Hepatocyte (in vitro differentiated cells): ENCODE measurements at places on chromosomes 5 and 9. TPM values are rescaled to one million over a fixed set of nuclear protein-coding genes. Genes with fewer than 3 reads are reported as not detected.
A peak's percentile ranks its signal among the peaks of the same experiment; 100 is the strongest.

- H3K27me3 ChIP-seq: no peaks in the 10 kb centered on the region
- H3K4me3 ChIP-seq: no peak overlapping the region
- peak; percentile 54 for DNase-seq
- H3K4me1 ChIP-seq: peaks cover 15% of the 10 kb centered on the region
- H3K36me3 ChIP-seq: no peaks in the 10 kb centered on the region
- H3K27ac ChIP-seq: peak overlapping the region; percentile 60
These were observed 339.0 kb downstream of the NSG2 start for GRCh38 chr5:174384509-174384947.

PCDHB15 gene
- 2.0 and 2.6 TPM in 2 replicates for polyA plus RNA-seq

TMEM215 gene
- 0.62 TPM in 1 of 2 replicates, not detected in the other for polyA plus RNA-seq

- no peaks in the 10 kb centered on the region for H3K27me3 ChIP-seq
- H3K27ac ChIP-seq: no peak overlapping the region
- no peak overlapping the region for H3K4me3 ChIP-seq
- H3K4me1 ChIP-seq: no peaks in the 10 kb centered on the region
- DNase-seq: no peak
- no peaks in the 10 kb centered on the region for H3K36me3 ChIP-seq
These were observed 112.6 kb upstream of the ZNF608 start for GRCh38 chr5:124859027-124859426.

PTGDS gene
- polyA plus RNA-seq: 290 and 383 TPM in 2 replicates

DNA sequence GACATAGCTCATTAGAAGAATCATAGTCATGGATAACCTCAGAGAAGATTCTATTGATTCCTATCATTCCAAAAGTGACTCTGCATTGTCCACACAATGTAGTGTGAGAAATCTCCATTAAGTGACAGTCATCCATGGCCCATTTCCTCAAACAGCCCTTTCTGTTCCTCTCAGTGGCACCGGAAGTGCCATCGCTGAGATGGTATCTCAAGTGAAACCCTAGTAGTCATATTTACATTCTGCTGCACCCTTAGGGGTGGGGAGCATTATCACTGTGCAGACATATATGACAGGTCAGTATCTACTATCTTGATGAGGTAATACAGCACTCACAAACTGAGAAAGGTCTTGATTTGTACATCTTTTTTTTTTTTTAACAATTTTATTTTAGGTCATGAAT, 55.4 kb upstream of the MIER3 start:
- no peaks in the 10 kb centered on the region for H3K36me3 ChIP-seq
- no peak overlapping the region for H3K4me3 ChIP-seq
- H3K27me3 ChIP-seq: no peaks in the 10 kb centered on the region
- H3K4me1 ChIP-seq: no peaks in the 10 kb centered on the region
- no peak for DNase-seq

EXOC3 gene
- polyA plus RNA-seq: 36.1 and 45.3 TPM in 2 replicates

DNA sequence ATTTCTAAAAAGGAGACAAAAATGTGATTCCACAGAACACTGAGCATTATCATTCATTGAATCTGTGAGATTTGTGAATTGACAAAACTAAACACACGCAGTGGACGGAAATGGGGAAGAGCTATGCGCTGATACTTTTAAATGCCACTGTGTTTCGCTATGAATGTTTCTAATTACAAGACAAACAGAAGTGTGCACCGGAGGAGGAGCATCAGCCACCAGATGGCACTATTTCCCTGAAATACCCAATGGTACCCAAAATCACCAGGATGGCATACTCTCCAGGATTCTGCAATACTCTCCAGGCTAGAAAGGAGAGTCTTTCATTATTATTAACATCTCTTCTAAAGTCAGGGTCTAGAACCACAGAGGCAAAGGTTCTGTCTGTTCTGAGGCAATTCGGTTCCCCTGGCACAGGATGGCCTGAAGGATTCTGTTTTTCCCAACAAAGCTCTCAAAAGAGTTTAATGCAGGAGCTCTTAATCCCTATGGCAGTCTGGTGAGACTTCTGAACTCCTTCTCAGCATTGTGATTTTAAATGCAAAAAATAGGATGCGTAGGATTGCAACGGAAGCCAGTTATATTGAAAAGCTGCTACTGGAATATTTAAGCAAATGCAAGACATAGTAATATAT, 13.8 kb upstream of the PUM3 start:
- no peak overlapping the region for H3K27ac ChIP-seq
- no peaks in the 10 kb centered on the region for H3K36me3 ChIP-seq
- peaks cover 17% of the 10 kb centered on the region for H3K27me3 ChIP-seq
- H3K4me3 ChIP-seq: no peak overlapping the region
- no peaks in the 10 kb centered on the region for H3K4me1 ChIP-seq
- peak; percentile 86 for DNase-seq

LRRTM2 gene
- polyA plus RNA-seq: 0.22 and 0.39 TPM in 2 replicates

GRCh38 chr5:2700876-2701275, 50.6 kb downstream of the IRX2 start:
- H3K27ac ChIP-seq: no peak overlapping the region
- H3K4me3 ChIP-seq: no peak overlapping the region
- H3K27me3 ChIP-seq: no peaks in the 10 kb centered on the region
- no peaks in the 10 kb centered on the region for H3K36me3 ChIP-seq

PRUNE2 gene
- polyA plus RNA-seq: 0.46 and 3.4 TPM in 2 replicates

- no peak for DNase-seq
- peaks cover 17% of the 10 kb centered on the region for H3K4me1 ChIP-seq
- no peaks in the 10 kb centered on the region for H3K36me3 ChIP-seq
- no peak overlapping the region for H3K4me3 ChIP-seq
These were observed 10.2 kb upstream of the NKD2 start for GRCh38 chr5:998246-999031.

DNA sequence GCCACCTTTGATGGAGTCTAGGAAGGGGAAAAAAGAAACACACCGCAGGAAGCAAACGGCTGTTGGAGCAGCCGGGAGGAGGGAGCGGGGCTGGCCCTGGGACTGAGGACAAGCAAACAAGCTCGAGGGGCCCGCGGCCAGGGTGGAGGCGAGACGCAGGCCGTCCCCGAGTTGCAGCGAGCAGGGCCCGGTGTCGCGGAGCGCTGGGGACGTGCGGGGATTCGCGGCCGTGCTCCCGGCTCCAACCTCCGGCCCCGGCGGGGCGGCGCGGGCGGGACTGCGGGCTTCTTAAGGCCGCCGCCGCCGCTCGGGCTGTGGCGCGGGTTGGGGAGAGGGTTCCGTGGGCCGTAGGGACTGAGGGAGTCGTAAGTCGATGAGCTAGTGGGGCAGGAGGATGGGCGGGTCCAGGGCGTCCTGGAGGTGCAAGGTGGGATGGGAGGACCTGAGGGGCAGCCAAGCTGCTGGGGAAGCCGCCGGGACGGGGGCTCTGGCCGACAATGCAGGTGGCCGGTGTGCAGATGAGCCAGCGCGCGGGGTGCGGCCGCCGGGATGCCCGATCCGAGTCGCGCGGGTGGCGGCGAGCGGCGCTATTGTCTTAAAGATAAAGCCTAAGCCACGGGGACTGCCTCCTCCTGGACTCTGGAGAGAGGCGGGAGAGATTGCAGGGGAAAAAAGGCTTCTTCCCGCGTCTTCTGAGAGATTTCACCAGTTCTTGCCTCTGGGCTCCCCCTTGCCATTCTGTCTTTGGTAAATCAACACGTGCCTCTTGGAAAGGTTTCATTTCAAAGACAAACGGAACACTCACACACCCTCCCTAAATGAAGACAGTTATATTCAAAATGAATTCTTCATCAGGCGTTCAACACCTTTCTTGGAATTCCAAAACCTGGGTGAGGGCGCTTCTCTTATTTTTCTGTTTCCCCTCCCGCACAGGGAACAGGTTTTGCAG, 1.6 kb upstream of the HAPLN1 start:
- peak overlapping the region; percentile 84 for H3K4me3 ChIP-seq
- H3K36me3 ChIP-seq: no peaks in the 10 kb centered on the region

CKS2 gene
- 136 and 145 TPM in 2 replicates for polyA plus RNA-seq

GRCh38 chr5:153745778-153746395, 255.4 kb downstream of the GRIA1 start:
- H3K4me1 ChIP-seq: no peaks in the 10 kb centered on the region
- no peak overlapping the region for H3K4me3 ChIP-seq
- no peak for DNase-seq
- H3K27me3 ChIP-seq: no peaks in the 10 kb centered on the region

FOXD4 gene
- 0.11 and 0.24 TPM in 2 replicates for polyA plus RNA-seq

DNA sequence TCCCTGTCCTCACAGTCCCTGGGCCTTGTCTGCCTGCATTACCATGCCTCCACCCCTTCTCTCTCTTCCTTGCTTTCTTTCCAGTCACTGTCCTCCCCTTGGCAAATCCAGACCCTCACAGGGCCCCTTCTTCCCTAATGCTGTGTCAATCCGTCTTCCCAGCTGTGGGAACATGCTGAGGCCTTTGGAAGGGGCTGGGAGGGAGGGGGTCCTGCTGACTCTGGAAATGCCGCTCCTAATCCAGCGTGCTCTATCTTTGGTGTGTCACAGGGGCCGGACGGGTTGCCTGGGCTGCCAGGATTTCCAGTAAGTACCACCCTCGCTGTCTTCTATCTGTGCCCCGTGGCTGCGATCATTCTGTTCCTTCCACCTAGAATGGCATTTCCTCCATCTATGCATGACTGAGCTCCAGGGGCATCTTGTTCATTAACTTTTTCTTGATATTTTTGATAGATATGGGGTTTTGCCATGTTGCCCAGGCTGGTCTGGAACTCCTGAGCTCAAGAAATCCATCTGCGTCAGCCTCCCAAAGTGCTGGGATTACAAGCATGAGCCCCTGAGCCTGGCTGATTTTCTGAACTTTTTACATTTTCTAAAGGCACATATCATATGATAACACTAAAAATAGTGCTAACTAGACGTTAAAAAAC, 64.5 kb upstream of the TGFBR1 start:
- H3K36me3 ChIP-seq: no peaks in the 10 kb centered on the region
- peak overlapping the region; percentile 85 for H3K27ac ChIP-seq
- H3K4me3 ChIP-seq: no peak overlapping the region
- peak; percentile 46 for DNase-seq
- H3K4me1 ChIP-seq: peaks cover 22% of the 10 kb centered on the region

GRCh38 chr5:44747396-44747795, 61.4 kb upstream of the MRPS30 start:
- no peaks in the 10 kb centered on the region for H3K4me1 ChIP-seq
- no peak for DNase-seq
- H3K36me3 ChIP-seq: no peaks in the 10 kb centered on the region
- no peaks in the 10 kb centered on the region for H3K27me3 ChIP-seq

DNA sequence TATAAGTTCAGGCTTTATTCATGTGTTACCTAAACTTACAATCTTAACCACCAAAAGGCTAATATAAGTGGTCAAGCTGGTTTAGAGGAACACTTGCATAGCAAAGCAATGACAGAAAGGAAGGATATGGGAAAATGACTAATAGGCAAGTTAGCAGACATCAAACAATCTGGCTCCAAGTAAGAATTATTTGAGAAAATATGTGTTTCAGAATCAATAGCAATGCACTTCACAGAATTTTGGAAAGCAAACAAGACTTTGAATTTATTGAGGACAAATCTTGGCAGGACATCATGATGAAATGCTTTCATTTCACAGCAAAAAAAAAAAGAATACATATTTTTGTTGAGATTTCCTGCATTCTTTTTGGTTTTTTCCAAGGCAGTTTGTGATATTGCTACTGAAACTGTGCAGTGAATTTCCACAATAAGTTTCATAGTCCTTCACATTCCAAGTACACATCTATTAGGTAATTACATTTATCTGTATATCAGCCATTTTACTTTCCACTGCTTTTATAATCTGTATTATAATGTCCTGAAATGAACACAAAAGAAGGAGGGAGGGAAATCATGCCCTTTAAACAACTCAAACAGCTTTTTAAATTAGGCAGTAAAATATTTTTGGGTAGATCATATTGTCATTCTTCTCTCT, 417.9 kb downstream of the NR2F1-AS1 start:
- no peaks in the 10 kb centered on the region for H3K36me3 ChIP-seq
- no peak for DNase-seq
- H3K4me1 ChIP-seq: peaks cover 16% of the 10 kb centered on the region
- no peak overlapping the region for H3K27ac ChIP-seq

MAPK9 gene
- 17.5 and 17.8 TPM in 2 replicates for polyA plus RNA-seq

- no peak for DNase-seq
- no peaks in the 10 kb centered on the region for H3K36me3 ChIP-seq
- H3K27ac ChIP-seq: no peak overlapping the region
- no peaks in the 10 kb centered on the region for H3K4me1 ChIP-seq
- H3K4me3 ChIP-seq: no peak overlapping the region
These were observed 410.6 kb downstream of the RAB3C start for GRCh38 chr5:58993461-58993860.

SLC4A9 gene
- polyA plus RNA-seq: 0.53 and 1.1 TPM in 2 replicates

DNA sequence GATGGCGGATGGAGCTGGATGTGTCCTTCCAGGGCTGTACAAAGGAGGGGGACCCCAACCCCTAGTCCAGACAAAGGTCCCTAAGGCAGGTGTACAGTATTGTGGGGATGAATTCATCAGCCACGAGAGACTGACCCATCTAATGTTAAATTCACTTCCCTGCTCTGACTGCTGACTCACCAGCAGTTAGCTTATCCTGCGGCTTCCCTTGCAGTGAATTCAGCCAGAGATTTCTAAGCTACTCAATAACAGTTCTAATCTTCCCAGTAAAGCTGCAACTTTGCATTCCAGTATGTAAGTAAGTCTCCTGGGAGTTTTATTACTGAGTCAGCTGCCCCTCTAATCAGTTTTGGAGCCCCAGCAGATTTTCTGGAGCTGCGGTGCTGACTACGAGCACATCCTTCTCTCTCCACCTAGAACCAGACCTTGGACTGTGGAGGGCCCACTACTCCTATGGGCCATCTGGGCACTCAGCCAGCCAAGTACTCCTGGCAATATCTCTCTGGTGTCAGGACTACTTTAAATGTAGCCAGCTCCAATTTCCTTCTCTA, 16.1 kb downstream of the B4GALT1 start:
- H3K4me3 ChIP-seq: no peak overlapping the region
- H3K27ac ChIP-seq: peak overlapping the region; percentile 70
- DNase-seq: peak; percentile 80
- H3K27me3 ChIP-seq: no peaks in the 10 kb centered on the region

- H3K27me3 ChIP-seq: no peaks in the 10 kb centered on the region
- H3K4me3 ChIP-seq: no peak overlapping the region
- H3K27ac ChIP-seq: no peak overlapping the region
- H3K36me3 ChIP-seq: no peaks in the 10 kb centered on the region
- no peak for DNase-seq
- no peaks in the 10 kb centered on the region for H3K4me1 ChIP-seq
These were observed 1495.8 kb downstream of the EFNA5 start for GRCh38 chr5:106174903-106175302.

TRMT10B gene
- 4.1 and 4.8 TPM in 2 replicates for polyA plus RNA-seq

DNA sequence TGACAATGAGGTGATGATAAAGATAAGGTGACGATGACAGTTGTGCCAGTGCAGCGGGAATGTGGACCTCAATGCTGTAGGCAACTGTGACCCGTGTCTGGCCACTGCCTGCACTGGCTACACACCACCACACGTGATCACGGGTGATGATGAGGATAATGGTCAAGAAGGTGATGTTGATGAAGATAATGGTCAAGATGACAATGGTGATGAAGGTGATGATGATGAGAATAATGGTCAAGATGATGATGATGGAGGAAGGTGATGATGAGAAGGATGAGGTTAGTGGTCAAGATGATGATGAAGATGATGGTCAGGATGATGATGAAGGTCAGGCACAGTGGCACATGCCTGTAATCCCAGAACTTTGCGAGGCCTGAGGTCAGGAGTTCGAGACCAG, 30.7 kb upstream of the AIF1L start:
- H3K27me3 ChIP-seq: no peaks in the 10 kb centered on the region
- H3K36me3 ChIP-seq: no peaks in the 10 kb centered on the region
- no peak for DNase-seq
- H3K27ac ChIP-seq: no peak overlapping the region
- H3K4me1 ChIP-seq: no peaks in the 10 kb centered on the region

FBP2 gene
- polyA plus RNA-seq: 0.30 and 0.74 TPM in 2 replicates

- H3K4me3 ChIP-seq: no peak overlapping the region
- no peaks in the 10 kb centered on the region for H3K27me3 ChIP-seq
- no peak for DNase-seq
These were observed 304.1 kb downstream of the CWC27 start for GRCh38 chr5:65072850-65073249.

- no peak overlapping the region for H3K4me3 ChIP-seq
- no peaks in the 10 kb centered on the region for H3K27me3 ChIP-seq
- H3K27ac ChIP-seq: no peak overlapping the region
- H3K36me3 ChIP-seq: no peaks in the 10 kb centered on the region
- H3K4me1 ChIP-seq: no peaks in the 10 kb centered on the region
These were observed 143.7 kb downstream of the TTLL11 start for GRCh38 chr9:121949364-121949763.
